SK-MEL-5 (cell line): ENCODE measurements at places on chromosomes 5 and 9.

DNA sequence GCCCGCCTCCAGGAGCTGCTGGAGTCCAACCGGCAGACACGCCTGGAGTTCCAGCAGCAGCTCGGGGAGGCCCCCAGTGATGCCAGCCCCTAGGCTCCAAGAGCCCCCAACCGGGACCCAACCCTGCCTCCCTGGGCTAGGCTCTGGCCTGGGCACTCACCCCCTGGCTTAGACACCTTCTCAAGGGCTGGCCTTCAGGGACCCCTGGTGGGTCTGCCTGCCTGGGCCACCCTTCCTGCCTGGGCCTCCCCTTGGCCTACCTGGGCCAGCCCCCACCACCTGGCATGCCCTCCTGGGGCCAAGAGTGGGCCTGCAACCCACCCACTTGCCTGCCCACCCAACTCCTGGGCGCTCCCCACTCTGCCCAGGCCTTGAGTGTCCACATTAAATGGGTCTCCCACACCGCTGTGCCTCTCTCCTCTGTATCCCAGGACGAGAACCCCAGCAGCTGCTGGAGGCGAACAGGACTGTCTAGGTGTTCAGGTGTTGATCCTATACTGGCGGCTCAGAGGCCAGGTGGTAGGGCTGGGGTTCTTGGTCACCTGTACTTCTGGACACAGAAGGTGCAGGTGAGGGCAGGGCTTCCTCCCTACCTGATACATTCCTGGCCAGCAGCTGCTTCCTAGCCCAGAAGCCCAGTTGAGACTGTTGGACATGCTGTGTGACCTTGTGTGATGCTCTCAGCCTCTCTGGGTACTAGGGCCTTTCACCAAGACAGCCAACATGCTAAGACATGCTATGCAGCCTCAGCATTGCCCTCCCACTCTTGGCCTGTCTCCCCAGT lies 3.6 kb downstream of the BBLN start:
- DNase-seq: no peak

GRCh38 chr9:113601656-113602055 lies 138.1 kb downstream of the RGS3 start:
- no peak for DNase-seq

GRCh38 chr9:107636571-107637381 lies 147.2 kb upstream of the KLF4 start:
- peak; percentile 11 for DNase-seq

DNA sequence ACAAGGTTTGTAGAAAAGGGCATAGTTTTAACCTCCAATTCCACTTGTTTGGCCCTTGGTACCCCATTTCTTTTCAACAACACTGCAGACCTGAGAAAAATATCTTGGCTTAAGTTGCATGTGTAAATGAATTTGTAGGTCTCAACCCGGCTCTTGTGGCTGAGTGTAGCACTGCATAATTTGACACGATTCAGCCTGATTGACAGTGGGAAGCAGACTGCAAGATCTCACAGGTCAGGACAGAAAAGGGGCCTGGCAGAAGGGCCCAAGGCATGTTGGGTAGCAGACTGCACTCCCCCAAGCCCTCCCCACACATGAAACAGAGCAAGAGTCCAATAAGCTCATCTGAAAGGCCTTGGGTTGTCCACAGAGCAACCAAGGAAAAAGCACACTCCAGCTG lies 169.7 kb upstream of the SMARCA2 start:
- no peak for DNase-seq
